ENCODE measurements at places on chromosomes 5 and 9. TPM values are rescaled to one million over a fixed set of nuclear protein-coding genes. Genes with fewer than 3 reads are reported as not detected.

DNA sequence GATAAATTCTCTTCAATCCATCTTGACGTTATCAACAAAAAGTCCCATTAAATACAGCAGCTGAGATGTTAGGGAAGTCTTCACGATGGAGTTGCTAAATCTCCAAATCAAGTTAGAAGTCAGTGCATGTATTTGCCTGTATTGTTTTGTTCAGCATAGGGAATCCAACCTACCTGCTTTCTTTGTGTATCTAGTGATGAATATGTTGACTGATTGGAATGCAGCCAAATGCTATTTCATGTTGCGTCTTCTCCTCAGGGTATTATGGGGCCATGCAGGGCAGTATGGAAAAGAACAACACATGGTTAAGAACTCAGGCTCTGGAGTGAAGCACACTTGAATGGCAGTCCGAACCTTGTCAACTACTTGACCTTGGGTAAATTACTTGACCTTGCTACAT lies 529.5 kb upstream of the ZNF462 start:
- no peaks in the 10 kb centered on the region for H3K4me1 ChIP-seq
- H3K27ac ChIP-seq: no peak overlapping the region
- DNase-seq: no peak

DNA sequence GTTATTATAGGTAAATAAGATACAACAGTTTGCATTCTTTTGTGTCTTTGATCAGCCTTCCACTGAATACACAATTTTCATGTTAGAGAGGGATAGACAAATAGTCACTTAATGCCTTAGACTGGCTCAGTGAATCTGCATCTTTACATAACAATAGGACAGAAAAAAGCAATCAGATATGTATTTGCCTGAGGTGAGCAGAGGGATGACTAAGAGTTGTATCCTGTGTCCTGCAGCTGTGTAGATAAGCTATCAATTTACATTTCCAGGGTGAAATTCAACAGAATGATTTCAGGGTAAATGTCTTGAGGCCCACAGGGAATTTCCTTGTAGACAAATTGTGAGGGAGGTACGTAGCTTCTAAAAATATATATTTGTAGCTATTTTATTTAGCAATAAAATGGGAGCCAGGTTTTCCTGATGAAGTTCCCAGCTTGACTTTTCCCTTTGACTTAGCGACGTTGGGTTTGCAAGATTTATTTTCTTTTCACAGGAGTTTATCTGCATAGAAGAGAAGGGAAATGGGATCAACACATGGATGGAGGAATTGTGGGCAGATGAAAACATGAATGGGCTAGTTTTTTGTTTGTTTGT lies 586.1 kb upstream of the CDH6 start:
- no peaks in the 10 kb centered on the region for H3K36me3 ChIP-seq
- no peak overlapping the region for H3K4me3 ChIP-seq
- H3K4me1 ChIP-seq: no peaks in the 10 kb centered on the region
- H3K27ac ChIP-seq: no peak overlapping the region

- peaks cover 6% of the 10 kb centered on the region for H3K4me1 ChIP-seq
- H3K27me3 ChIP-seq: peaks cover 12% of the 10 kb centered on the region
- no peak overlapping the region for H3K27ac ChIP-seq
- no peaks in the 10 kb centered on the region for H3K36me3 ChIP-seq
Observed at GRCh38 chr9:126666155-126666803, 52.6 kb downstream of the LMX1B start.

GRCh38 chr5:111636736-111637135 lies 120.3 kb downstream of the NREP start:
- no peak overlapping the region for H3K4me3 ChIP-seq
- DNase-seq: no peak
- H3K36me3 ChIP-seq: no peaks in the 10 kb centered on the region
- H3K27me3 ChIP-seq: no peaks in the 10 kb centered on the region

GRCh38 chr9:114261026-114261425 lies 61.9 kb upstream of the ORM1 start:
- no peak overlapping the region for H3K4me3 ChIP-seq
- DNase-seq: no peak
- H3K27ac ChIP-seq: no peak overlapping the region
- no peaks in the 10 kb centered on the region for H3K4me1 ChIP-seq
- no peaks in the 10 kb centered on the region for H3K27me3 ChIP-seq

GRCh38 chr5:156991714-156992113 lies 28.7 kb upstream of the TIMD4 start:
- H3K36me3 ChIP-seq: no peaks in the 10 kb centered on the region
- no peak for DNase-seq
- H3K27ac ChIP-seq: no peak overlapping the region
- no peaks in the 10 kb centered on the region for H3K4me1 ChIP-seq
- no peaks in the 10 kb centered on the region for H3K27me3 ChIP-seq

- H3K4me1 ChIP-seq: peaks cover 51% of the 10 kb centered on the region
- H3K27me3 ChIP-seq: peaks cover 5% of the 10 kb centered on the region
- no peak for DNase-seq
- H3K36me3 ChIP-seq: peaks cover 4% of the 10 kb centered on the region
Observed at GRCh38 chr9:136049491-136050265, 45.4 kb downstream of the NACC2 start.

DNA sequence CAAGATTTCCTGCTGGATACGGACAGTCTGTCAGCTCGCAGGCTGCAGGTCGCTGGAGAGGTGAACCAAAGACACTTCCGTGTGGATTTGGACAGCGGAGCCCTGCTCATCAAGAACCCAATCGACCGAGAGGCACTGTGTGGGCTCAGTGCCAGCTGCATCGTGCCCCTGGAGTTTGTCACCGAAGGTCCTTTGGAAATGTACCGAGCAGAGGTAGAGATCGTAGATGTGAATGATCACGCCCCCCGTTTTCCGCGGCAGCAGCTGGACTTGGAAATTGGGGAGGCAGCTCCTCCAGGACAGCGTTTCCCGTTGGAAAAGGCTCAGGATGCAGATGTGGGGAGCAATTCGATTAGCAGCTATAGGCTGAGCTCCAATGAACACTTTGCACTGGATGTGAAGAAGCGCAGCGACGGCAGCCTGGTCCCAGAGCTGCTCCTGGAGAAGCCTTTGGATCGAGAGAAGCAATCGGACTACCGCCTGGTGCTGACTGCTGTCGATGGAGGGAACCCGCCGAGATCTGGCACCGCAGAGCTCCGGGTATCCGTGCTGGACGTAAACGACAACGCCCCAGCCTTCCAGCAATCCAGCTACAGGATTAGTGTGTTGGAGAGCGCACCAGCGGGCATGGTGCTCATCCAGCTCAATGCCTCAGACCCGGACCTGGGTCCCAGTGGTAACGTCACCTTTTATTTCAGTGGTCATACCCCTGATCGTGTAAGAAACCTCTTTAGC lies 658 bp downstream of the PCDHGC4 start:
- H3K4me3 ChIP-seq: no peak overlapping the region
- peaks cover 23% of the 10 kb centered on the region for H3K27me3 ChIP-seq
- H3K4me1 ChIP-seq: peaks cover 10% of the 10 kb centered on the region

- no peaks in the 10 kb centered on the region for H3K27me3 ChIP-seq
- H3K36me3 ChIP-seq: peaks cover 9% of the 10 kb centered on the region
- no peak overlapping the region for H3K4me3 ChIP-seq
- H3K4me1 ChIP-seq: peaks cover 74% of the 10 kb centered on the region
- DNase-seq: no peak
Observed at GRCh38 chr9:89482901-89483361, 15.0 kb downstream of the SEMA4D start.

DNA sequence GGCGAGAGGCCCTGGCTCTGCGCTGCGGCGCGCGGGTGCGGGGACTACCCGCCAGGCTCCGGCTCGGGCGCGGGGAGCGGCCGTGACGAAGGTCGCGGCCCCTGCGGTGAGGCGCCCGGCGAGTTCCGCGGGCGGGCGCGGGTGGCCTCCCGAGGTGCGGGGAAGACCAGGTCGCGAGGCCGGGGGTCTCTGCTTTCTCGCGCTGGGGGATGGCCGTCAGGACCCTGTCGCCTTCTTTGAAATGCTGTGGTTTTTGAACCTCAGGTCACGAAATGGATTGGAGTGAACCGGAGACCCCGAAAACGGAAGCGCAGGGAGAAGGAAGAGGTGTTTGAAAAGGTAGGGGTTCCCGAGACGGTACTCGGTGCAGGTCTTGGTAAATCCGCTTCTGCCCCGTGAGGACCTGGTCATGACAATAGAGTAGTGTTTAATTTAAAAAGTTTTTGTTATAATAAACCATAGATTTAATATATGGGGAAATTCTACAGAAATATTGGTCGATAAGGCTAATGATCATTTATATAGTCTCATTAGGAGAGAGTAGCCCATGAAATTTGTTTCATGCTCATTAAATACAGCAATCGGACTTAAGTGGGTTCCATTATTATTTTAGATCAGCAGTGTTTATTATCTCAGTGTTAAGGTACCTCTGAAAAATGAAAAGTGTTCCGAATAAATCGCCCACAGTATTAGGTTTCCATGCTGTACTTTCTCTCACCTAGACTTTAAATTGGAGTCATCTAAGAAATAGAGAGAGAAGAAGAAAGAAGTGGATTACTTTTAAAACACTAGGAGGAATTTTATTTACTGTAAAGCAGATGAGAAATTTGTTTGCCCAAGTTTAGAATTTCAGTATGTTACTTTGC lies 279.0 kb downstream of the AOPEP start:
- H3K4me1 ChIP-seq: peaks cover 10% of the 10 kb centered on the region
- DNase-seq: peak; percentile 21
- peaks cover 36% of the 10 kb centered on the region for H3K27me3 ChIP-seq
- no peak overlapping the region for H3K27ac ChIP-seq
- H3K4me3 ChIP-seq: no peak overlapping the region
- H3K36me3 ChIP-seq: no peaks in the 10 kb centered on the region

DNA sequence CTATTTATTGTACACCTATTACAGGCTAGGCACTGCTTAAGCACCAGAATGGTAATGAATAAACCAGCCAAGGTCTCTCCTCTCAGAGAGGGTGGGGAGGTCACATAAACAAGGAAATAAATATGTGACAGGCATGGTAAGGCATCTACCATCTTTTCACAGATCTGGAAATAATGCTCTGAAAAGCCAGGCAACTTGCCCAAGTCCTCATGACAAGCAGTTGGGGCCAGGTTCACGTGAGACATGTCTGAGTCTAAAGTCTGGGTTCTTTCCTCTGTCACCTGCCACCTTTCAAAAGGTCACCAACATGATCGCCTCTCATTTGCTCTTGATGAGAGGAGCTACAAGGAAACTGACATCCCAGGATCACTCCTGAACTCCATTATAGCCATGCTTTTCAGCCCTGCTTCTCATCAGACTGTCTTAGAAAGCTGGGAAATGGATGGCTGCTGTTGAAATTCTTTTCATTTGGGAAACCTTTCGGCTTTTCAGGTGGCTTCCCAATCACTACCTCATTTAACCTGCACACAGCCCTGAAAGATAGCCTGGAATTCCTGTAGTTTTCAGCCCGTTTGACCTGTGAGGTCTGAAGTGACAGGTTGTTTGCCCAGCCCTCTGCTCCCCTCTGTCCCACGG lies 123.1 kb downstream of the CRB2 start:
- H3K4me3 ChIP-seq: no peak overlapping the region
- H3K4me1 ChIP-seq: no peaks in the 10 kb centered on the region
- no peaks in the 10 kb centered on the region for H3K36me3 ChIP-seq
- no peak for DNase-seq

- DNase-seq: peak; percentile 61
- no peak overlapping the region for H3K27ac ChIP-seq
- peaks cover 54% of the 10 kb centered on the region for H3K27me3 ChIP-seq
- H3K4me1 ChIP-seq: peaks cover 28% of the 10 kb centered on the region
- no peaks in the 10 kb centered on the region for H3K36me3 ChIP-seq
- H3K4me3 ChIP-seq: peak overlapping the region; percentile 15
Observed at GRCh38 chr9:92807757-92808725, 43.4 kb upstream of the BICD2 start.

- no peak overlapping the region for H3K4me3 ChIP-seq
- H3K27me3 ChIP-seq: no peaks in the 10 kb centered on the region
- H3K36me3 ChIP-seq: no peaks in the 10 kb centered on the region
- H3K27ac ChIP-seq: no peak overlapping the region
Observed at GRCh38 chr5:134586866-134587524, 45.6 kb downstream of the SAR1B start.

DNA sequence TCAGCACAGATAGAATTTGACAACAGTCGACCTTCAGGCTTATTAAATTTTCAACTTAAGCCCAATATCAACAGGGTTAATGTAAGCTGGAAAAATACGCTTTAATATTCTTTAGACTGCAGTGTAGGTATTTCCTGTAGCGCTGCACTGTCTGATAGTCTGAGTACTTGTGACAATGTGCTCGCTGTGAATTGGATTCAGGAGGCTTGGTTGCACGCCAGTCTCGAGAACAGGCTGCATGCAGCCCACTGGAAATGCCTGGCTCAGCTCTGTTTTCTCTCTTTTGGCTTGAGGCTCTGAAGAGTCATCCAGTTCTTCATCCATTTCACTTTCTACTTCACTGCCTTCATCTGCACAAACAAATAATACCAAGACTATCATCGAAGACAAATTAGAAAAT lies 300.9 kb downstream of the RFX3 start:
- H3K27me3 ChIP-seq: no peaks in the 10 kb centered on the region
- H3K27ac ChIP-seq: no peak overlapping the region
- H3K4me3 ChIP-seq: no peak overlapping the region

DNA sequence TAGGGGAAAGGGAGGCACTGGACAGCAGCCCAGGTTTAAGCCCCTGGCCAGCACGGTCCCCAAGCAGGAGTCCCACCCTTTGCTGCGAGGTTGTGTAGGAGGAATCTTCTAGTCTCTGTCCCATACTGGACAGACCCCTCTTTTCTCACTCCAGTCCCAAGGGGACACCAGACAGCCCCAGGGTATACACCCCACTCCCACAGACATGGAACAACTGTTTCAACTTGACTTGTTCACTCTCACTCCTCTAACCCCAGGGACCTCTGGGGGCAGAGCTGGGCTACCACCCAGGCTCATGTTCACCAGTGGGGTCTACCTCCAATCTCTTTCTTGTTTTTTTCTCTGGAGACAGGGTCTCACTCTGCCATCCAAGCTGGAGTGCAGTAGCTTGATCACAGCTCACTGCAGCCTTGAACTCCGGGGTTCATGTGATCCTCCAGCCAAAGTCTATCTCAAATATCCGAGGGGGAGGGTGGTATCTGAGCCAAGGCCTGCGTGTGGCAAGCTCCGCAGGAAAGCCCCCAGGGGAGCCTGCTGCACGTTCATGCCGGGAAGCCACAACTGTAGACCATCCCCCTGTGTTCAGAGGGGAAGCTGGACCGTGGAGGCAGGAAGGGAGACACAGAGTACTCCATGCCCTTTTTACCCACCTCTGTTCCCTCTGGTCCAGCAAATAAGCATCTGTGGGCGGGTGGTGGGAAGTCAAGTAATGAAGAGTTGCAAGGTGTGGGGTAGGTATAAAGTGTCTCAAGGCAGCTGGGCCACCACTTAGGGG lies 1.8 kb downstream of the PTGES2 start:
- DNase-seq: no peak
- H3K27me3 ChIP-seq: no peaks in the 10 kb centered on the region
- peaks cover 34% of the 10 kb centered on the region for H3K4me1 ChIP-seq
- no peak overlapping the region for H3K27ac ChIP-seq
- H3K4me3 ChIP-seq: no peak overlapping the region

- no peaks in the 10 kb centered on the region for H3K27me3 ChIP-seq
- no peak overlapping the region for H3K27ac ChIP-seq
- H3K4me3 ChIP-seq: peak overlapping the region; percentile 73
- H3K36me3 ChIP-seq: no peaks in the 10 kb centered on the region
Observed at GRCh38 chr9:35162605-35163315, 951 bp downstream of the UNC13B start.

ZCCHC7 gene
- total RNA-seq: 43.2 TPM

SUSD3 gene
- 2.1 TPM for total RNA-seq

NR2F1-AS1 gene
- not detected for total RNA-seq

DRD1 gene
- not detected for total RNA-seq
